ENCODE measurements at places on chromosomes 3 and 15. TPM values are rescaled to one million over a fixed set of nuclear protein-coding genes. Genes with fewer than 3 reads are reported as not detected.

The GOLGA6D gene
- total RNA-seq = not detected

The C3orf33 gene
- 6.0 TPM for total RNA-seq

The ACP3 gene
- not detected for total RNA-seq

DNA sequence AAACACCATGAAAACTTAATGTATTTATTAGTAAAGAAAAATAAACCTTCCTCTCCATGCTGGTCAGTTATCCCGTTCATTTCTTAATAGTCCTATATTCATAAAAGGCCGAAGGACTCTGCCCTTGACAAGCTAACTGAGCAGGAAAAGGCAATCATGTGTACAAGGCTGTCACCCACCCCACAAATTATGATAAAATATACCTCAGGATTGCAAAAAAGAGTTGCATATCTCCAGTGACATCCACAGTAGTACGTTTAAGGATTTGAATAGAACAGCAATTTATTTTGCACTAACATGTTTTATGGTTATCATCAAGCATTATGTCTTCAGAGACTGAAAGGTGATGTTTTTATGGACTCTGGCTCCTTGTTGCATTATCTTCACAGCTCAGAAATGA lies 157.6 kb downstream of the FOXB1 start:
- DNase-seq = no peak

GRCh38 chr3:72157748-72158638 lies 373.0 kb upstream of the PROK2 start:
- DNase-seq = no peak

The HESX1 gene
- total RNA-seq = not detected

DNA sequence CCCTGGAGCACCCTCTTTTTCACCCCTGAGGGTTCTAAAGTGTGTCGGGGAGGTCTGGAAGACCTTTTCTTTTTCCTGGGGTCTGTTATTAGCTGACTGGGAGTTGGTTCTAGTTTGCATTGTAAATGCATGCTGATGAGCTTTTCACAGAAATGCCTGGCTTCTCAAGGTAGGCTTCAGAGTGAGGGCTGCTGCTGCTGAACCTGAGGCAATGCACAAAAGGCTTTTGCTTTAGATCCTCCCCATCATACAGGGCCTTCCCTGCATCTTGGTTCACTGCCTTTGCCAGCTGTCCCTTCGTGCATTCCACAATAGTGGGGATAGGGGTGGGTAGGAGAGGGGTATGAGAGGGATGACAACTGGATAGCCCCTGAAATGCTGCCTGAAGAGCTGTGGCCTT lies 46.6 kb downstream of the FAH start:
- DNase-seq = no peak

DNA sequence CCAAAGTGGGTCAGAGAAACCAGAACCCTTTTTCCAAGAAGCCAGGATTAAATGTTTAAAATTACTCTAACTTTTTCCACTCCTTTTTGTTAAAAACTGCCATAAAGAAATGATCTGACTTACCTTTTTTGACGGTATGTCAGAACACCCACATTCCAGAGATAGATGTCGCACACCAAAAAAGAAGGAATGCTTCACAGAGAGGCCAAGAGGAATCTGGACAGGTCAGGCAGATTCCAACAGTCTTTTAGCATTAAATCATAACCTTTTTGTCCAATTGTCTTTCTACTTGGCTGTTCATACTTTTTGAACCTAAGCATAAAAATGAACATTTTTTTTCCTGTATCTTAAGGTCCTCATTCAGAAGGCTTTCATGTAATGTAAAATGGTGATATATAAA lies 846.9 kb downstream of the NSUN3 start:
- DNase-seq = no peak

GRCh38 chr3:12508291-12508700 lies 24.0 kb downstream of the TSEN2 start:
- peak; percentile 93 for DNase-seq

GRCh38 chr15:90885432-90886290 lies 1.4 kb downstream of the FES start:
- DNase-seq = no peak

The SLC35G2 gene
- total RNA-seq = 13.7 TPM

DNA sequence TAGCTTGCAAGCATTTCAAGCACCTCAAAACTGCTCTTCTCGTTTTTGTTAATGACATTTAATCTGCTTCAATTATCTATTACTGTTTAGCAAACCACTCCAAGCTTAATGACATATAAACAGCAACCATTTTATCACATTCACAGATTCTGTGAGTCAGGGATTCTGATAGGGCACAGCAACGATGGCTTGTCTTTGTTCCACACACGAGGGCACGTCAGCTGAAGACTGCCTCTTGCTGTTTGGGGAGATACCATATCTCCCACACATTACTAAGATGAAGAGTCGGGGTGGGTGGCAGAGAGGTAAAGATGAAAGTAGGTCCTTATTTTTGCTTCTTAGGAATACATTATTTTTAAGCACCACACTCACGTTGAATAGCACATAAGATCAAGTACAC lies 19.3 kb downstream of the CPOX start:
- no peak for DNase-seq

DNA sequence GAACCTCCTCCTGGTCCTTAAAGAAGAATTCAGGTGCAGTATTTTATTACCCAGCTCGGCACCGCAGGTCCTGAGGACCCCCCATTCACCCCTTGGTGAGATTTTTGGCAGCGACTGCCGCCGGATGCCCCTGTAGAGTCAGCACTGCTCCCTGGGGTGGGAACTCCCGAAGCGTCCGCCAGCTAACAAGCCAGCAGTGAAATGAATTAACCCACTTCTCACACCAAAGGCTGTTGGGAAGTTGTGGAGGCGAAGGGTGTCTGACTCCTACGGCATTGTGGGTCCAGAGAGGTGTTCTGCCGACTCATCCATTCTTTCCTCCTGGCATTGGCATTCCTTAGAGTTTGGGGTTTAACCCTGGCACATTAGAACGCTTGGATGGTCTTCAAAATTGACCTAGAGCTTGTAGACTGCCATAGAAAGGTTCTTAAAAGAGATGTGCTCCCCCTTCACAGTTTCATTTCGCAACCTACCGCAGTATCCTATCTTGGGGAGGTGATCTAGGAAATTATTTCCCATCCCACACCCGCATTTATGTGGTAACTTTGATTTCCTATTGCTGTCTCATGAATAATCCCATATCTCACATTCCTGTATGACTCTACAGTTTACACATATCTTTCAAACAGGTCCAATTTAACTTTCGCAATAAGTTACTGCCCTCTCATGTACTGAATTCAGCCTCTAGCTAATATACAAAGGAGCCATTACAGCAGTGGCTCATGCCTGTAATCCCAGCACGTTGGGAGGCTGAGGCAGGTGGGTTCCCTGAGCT lies 879 bp upstream of the EIF5A2 start:
- peak; percentile 81 for DNase-seq

The OXNAD1 gene
- total RNA-seq = 18.5 TPM

The POLQ gene
- total RNA-seq = 0.45 TPM

GRCh38 chr3:149235599-149236424 lies 14.2 kb upstream of the CP start:
- no peak for DNase-seq

GRCh38 chr15:32704395-32704981 lies 13.3 kb upstream of the GREM1 start:
- DNase-seq = no peak

The SATB1 gene
- total RNA-seq = 7.8 TPM

- peak; percentile 51 for DNase-seq
Observed at GRCh38 chr3:127959873-127960272, 44.8 kb downstream of the KBTBD12 start.

The SLC28A2 gene
- not detected for total RNA-seq
